ENCODE measurements at places on chromosomes 11 and 22. TPM values are rescaled to one million over a fixed set of nuclear protein-coding genes. Genes with fewer than 3 reads are reported as not detected.

LYVE1 gene
- 30.8 TPM for total RNA-seq

B4GALNT4 gene
- total RNA-seq = 3.3 TPM

CDC42EP1 gene
- total RNA-seq = 33.4 TPM

NECTIN1 gene
- 232 TPM for total RNA-seq

P2RY6 gene
- total RNA-seq = 2.2 TPM

C11orf16 gene
- total RNA-seq = not detected

RIMBP3B gene
- total RNA-seq = not detected

SYT9 gene
- 0.60 TPM for total RNA-seq

DNA sequence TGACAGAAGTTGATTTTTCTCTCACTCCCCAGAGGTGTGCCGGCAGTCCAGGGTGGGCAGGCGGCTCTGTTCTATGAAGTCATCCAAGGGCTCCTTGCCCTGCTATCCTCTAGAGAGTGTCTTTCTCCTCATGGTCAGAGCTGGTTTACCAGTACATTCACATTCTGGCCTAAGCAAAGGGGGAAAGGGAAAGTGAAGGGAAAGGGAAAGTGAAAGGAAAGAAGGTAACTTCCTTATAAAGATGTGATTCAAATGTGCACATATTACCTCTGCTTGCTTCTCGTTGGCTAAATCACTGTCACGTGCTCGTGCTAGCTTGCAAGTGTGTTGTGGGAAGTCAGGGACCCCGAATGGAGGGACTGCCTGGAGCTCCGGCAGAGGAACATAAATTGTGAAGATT is 2.9 kb upstream of the HTATIP2 start:
- DNase-seq = no peak

DNA sequence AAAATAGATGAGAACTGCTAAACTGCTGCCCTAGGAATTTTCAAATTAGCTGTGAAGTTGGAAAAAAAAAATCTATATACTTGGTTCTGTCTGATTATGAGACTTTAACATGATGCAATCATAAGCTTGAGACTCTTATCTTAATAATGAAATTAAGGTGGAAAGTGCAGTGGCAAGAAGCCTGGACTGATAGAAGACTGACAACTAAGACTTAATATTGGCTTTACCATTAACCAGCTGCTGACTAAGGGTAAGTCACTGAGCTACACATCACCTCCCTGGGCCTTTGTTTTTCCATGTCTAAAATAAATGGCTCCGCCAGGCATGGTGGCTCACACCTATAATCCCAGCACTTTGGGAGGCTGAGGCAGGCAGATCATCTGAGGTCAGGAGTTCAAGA is 56.9 kb downstream of the SLC35F2 start:
- DNase-seq = no peak

DNA sequence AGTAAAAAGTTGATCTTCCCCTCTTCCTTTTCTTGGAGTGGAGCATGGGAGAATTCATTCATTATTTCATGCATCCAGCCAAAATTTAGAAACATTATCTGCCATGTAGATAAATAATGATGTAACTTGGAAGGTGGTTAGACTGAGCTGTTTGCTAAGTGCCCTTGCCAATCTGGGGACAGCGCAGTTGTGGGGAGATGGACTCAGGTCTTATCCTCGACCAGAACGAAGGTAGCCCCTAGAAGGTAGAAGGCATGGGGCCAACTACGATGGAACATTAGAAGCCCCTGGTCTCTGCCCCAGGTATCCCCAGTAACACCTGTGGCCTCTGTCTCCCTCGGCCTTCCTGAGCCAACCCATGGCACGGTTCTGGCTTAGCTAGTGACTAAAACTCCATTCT is 53.0 kb upstream of the TIMP3 start:
- DNase-seq = no peak

DNA sequence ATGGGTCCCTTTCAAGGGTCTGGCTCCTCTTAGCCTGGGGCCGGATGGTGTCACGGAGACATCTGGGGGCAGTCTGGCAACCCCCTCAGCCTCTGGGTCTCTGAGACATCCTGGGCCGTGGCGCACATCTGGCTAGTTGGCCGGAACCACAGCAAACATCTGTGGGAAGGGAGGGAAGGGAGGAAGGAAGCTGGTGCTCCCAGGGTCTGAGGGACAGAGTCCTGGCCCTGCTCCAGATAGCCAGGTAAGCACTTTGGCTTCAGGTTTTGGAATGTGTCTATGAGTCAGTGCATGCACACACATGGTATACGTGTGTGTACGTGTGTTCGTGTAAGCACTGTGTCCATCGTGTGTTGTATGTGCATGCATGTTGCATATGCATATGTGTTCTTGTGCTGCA is 225.1 kb downstream of the MN1 start:
- no peak for DNase-seq

DNA sequence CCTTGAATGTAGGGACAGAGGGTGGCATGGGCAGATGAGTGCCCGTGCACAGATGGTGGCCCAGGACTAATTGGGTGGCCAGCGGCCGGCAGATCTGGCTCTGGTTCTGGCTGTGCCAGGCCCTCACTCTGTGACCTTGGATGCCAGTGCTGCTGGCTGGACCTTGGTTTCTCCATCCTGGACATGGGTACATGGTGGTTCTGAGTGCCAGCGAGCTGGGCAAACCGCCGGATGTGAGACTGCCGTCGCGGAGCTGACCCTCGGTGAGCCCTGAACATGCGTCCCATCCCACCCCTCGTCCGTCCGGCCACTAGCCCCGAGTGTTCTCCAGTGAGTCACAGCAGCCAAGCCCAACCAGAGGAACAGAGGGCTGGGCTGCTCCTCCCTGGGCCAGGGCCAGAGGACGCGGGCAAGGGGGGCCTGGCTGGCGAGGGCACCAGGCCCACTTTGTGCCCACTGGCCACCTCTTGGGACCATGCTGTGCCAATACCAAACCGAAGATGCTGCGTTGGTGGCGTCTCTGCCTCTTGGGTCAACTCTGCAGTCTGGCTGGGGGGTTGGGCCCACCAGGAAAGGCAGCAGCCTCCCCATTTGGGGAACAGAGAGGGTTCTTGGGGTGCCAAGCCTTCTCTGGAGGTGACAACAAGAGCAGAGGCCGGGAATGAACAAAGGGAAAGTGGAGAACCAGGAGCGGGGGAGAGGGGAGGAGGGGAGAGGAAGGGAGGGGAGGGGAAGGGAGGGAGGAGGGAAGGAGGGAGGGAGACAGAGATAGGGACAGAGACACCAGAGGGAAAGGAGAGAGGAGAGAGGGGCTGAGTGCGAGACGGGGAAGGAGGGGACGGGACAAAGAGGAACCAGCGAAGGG is 10.7 kb downstream of the LSP1 start:
- peak; percentile 83 for DNase-seq

DNA sequence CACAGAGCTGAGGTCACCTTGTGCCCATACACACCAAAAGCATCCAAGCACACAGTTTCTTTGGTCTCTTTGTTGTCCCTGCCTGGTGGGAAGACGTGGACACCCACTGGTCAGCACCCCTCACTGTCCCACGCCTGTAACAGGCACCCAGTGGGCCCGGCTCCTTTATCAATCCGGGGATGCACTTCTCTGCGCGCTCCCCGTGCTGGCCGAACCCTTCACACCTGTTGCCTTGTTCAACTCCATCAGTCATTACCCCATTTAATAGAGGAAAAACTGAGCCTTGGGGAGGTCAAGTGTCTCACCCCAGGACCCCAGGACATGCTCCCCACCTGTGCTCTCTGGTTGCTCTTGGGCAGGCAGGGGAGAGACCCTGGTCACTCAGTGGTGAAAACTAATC is 49.7 kb upstream of the FGF3 start:
- DNase-seq = no peak

- no peak for DNase-seq
Observed at GRCh38 chr11:119126675-119127268, 5.4 kb downstream of the HINFP start.

GRCh38 chr11:116787436-116787785 is 412 bp downstream of the ZPR1 start:
- no peak for DNase-seq

DNA sequence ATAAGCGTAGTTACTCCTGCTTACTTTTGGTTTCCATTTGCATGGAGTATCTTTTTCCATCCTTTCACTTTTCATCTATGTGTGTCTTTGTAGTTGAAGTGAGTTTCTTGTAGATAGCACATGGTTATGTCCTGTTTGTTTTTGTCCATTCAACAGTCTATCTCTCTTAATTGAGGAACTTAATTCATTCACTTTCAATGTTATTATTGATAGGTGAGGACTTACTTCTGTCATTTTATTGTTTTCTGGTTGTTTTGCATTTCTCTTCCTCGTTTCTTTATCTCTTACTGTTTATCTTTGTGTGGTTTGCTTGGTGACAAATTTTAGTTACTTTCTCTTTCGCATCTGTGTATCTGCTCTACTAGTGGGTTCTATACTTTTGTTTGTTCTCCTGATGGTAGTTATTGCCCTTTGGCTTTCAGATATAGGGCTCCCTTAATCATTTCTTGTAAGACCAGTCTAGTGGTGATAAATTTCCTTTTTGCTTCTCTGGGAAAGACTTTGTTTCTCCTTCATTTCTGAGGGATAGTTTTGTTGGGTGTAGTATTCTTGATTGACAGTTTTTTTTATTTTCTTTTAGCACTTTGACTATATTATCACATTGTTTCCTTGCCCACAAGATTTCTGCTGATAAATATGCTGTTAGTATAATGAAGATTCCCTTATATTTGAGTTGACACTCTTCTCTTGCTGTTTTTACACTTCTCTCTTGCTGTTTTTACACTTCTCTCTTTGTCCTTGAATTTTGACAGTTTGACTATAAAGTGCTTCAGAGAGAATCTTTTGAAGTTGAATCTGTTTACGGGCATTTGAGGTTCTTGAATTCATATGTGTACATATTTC is 9.0 kb upstream of the RAG1 start:
- DNase-seq = no peak

- no peak for DNase-seq
Observed at GRCh38 chr11:85279267-85279666, 347.9 kb downstream of the DLG2 start.

DNA sequence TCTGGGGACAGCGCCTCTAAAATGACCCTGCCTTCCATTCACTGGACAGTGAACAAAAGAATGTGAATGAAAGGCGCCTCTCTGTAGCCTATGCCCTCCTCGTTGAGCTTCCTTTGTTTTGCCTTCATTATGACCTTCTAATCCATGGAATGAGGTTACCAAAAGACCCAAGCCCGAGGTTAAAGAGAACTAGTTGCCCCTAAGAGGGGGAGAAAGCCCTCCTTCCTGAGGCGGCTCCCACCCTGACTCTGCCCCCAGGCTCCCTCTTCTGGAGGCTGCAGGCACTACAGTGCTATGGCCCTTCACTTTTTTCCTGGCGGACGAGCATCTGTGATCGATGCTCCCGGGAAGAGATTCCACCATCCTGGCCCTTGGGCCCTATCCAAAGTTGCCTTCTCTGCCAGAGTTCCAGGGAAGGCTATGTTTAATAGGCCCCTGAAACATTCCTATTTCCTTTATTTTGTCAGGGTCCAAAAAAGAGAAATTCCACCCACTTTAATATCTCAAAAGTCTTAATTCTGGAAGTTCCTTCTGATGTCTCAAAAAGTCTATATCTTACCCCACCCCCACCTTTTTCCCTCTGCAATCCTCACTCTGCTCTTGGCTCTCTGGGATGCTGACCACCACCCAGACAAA is 147.3 kb downstream of the FEZ1 start:
- DNase-seq = peak; percentile 63

GRCh38 chr11:75076671-75077070 is 20.0 kb downstream of the OR2AT4 start:
- DNase-seq = no peak

DNA sequence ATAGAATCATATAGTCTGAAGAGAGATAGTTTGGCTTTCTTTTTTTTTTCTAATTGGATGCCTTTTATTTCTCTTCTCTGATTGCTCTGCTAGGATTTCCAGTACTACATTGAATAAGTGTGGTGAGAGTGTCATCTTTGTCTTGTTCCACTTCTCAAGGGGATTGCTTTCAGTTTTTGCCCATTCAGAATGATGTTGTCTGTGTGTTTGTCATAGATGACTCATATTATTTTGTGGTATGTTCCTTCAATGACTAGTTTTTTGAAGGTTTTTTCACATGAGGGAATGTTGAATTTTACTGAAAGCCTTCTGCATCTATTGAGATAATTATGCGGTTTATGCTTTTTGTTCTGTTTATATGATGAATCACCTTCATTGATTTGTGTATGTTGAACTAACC is 10.4 kb upstream of the OR4P4 start:
- no peak for DNase-seq

DNA sequence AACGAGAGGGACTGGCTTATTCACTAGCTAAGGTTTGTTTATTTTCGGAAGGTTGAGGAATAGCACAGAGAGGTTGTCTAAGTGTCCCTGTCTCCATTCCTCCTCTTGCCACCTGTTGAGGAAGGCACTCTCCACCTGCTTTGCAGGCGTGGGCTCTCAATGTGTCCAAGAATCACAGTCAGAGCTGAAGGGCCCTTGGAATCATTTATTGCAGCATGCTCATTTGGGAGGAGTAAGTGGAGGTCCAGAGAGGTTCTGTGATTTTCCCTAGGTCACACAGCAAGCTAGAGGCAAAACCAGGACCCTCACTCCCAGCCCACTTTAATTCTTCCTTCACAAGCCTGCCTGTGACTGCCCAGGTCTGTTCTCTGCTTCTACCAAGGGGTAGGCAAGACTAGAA is 21.3 kb downstream of the ZBTB16 start:
- no peak for DNase-seq

GRCh38 chr11:75342966-75343870 is 8.2 kb downstream of the ARRB1 start:
- no peak for DNase-seq

- DNase-seq = no peak
Observed at GRCh38 chr11:93843906-93844305, 6.5 kb downstream of the VSTM5 start.

DNA sequence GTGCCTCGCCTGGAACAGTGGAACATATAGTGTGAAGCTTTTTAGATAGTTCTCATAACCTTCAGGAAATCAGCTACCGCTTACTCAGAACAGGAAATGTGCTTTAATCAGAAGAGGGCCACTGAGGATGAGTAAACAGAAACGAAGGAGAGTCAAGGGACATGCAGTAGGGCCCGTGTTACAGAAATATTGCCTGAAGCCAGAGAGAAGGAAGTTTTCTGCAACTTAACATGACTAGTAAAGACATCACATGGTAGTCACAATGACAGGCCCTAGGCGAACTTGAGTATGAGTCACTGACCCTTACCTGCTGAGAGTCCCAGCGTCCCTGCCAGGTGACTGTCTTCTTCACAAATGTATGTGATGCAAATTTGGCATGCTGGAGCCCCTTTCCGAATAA is 39.4 kb downstream of the CARD18 start:
- DNase-seq = no peak

DNA sequence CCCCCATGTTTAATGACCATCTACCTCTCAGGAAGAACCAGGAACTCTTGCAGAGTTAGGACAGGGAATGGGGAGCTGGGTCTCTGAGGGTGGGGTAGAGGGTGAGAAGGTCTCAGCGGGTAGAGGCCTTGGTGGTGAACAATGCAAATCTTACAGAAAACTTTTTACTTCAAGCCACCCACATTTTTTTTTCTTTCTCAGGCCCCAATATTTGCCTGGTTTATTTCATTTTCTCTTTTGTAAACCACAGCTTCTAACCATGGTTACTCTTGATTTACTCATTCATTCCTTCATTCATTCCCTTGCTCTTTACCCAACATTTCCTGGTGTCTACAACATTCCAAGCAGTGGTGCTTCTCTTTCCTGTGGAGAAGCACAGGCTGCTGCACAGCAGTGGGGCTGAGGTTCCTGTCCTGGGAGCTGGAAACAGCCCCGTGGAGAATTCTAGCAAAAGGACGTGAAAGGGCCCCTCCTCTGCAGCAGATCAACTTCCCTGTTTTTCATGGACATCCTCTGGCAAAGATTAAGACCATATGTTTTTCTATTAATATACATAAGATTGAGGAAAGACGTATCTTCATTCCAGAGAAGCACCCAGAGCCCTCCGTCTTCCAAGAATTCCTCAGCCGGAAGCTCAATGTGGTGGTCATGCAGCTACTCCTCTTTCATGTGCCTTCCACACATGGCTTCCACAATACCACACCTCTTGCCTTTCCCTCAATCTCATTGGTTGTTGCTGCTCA is 224.4 kb upstream of the SESN3 start:
- no peak for DNase-seq
